ENCODE measurements at places on chromosomes 12 and 14.

DNA sequence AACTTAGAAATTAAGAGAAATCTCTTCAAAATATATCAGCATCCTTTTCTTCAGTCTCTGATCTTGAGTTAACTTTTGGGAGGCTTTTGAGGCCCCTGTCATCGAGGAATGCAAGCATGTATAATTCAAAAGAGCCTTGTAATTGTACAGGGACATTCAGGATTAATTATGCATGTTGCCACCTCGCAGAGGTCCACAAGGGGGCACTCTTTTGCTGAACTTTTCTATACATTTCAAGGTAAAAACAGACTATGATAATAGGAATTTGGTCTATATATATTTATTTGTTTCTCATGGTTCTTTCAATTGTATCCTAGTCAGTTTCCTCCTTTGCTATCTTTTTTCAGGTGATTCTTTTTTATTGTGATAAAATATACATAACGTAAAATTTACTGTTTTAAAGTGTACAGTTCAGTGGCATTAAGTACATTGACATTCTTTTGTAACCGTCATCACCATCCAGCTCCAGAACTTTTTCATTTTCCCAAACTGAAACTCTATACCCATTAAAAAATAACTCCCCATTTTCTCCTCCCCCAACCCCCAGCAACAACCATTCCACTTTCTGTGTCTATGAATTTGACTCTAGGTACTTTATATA, 47.0 kb upstream of the SLC2A13 start:
- H3K27ac ChIP-seq = no peak overlapping the region
- no peaks in the 10 kb centered on the region for H3K27me3 ChIP-seq
- H3K4me3 ChIP-seq = no peak overlapping the region
- no peaks in the 10 kb centered on the region for H3K4me1 ChIP-seq
- no peaks in the 10 kb centered on the region for H3K36me3 ChIP-seq

DNA sequence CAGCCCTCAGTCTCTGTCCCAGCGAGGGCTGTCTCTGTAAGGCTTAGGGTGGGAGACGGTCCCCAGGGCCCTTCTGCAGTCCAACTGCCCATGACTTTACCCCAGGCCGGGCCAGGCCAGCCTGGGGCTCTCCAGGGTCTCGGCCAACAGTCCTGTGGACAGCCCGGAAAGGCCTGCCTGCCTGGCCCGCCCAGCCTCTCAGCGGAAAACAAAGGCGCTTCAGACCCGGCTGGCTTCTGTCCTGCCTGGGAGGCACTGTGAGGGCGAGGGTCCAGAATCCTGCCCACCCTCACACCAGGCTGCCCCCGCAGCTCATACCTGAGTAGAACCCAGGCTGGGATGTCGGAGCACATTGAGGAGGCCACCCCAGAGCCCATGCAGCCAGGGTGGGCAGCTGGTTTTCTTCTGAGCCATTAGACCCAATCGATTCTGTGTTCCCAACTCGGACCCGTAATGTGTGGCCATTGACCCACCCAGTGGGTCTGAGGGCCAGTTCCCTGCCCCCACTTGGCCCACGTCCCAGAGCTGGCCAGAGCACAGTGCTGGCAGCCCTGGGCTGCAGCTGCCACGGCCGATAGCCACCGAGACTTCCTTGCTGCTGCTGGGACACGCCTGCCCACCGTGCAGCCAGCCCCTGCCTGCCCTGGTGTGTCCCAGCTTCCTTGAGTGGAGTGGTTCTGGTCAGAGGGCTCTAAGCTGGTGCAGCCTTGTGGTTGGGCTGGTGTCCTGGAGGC, 1.6 kb downstream of the CRIP2 start:
- peaks cover 2% of the 10 kb centered on the region for H3K36me3 ChIP-seq
- peaks cover 60% of the 10 kb centered on the region for H3K4me1 ChIP-seq
- H3K27ac ChIP-seq = peak overlapping the region; percentile 99
- H3K27me3 ChIP-seq = no peaks in the 10 kb centered on the region
- peak overlapping the region; percentile 92 for H3K4me3 ChIP-seq

GRCh38 chr12:115506822-115507559, 770.5 kb downstream of the MED13L start:
- H3K36me3 ChIP-seq = no peaks in the 10 kb centered on the region
- no peak overlapping the region for H3K4me3 ChIP-seq
- no peaks in the 10 kb centered on the region for H3K4me1 ChIP-seq

- no peak overlapping the region for H3K27ac ChIP-seq
- no peaks in the 10 kb centered on the region for H3K36me3 ChIP-seq
- peaks cover 27% of the 10 kb centered on the region for H3K27me3 ChIP-seq
- no peak for DNase-seq
Measured at GRCh38 chr14:75578786-75579337, 442 bp downstream of the FLVCR2 start.

- peaks cover 9% of the 10 kb centered on the region for H3K4me1 ChIP-seq
- H3K27ac ChIP-seq = no peak overlapping the region
- no peak overlapping the region for H3K4me3 ChIP-seq
- H3K36me3 ChIP-seq = no peaks in the 10 kb centered on the region
- H3K27me3 ChIP-seq = no peaks in the 10 kb centered on the region
- no peak for DNase-seq
Measured at GRCh38 chr12:117334855-117335587, 26.4 kb downstream of the NOS1 start.
